Amniotic stem cell (primary cell): ENCODE measurements at places on chromosomes 12 and 14.

- peak; percentile 49 for DNase-seq
Observed at GRCh38 chr14:24734917-24735500, 101.0 kb upstream of the GZMB start.

DNA sequence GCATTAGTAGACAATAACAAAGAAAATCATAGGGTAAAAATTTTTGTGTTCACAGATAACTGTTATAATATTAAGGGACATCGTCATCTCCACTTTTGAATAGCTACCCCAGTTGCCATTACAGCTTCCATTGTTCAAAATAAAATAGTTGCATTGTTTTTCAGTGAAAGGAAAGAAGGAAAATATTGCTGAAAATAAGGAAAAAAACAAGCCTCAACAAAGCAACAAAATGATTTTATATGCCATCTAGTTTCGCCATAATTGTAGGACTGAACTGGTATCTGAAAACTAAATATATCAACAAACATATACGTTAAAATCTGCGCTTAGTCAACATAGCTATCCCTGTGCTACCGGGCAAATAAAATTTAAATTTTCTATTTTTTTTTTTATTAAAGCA is 3.3 kb downstream of the CDK17 start:
- no peak for DNase-seq

DNA sequence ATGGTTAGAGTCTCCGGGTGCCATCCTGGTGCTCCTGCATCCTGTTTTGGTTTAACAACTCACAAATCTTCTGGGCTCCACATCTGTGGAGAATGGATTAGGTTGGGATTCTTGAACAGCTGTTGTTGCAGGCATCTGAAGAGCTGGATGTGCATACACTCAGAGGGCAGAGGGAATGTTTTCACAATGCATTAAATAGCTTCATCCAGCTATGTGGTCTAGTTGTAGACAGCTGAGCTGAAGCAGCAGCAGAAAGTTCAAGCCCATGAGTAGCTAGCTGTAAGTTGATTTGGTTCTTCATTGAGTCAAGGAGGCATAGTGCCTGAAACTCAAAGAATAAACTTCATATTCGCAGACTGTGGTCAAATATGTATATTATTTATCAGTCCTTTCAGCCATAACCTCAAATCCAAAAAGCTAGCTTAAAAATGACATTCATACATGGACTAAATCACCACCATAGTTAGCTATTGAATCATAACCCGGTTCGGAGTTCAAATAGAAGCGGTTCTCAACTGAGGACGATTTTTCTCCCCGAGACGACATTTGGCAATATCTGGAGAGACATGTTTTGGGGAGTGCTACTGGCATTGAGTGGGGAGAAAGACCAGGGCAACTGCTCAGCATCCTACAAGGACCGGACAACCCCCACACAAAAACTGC is 858 bp upstream of the ANKRD13A start:
- DNase-seq: no peak

DNA sequence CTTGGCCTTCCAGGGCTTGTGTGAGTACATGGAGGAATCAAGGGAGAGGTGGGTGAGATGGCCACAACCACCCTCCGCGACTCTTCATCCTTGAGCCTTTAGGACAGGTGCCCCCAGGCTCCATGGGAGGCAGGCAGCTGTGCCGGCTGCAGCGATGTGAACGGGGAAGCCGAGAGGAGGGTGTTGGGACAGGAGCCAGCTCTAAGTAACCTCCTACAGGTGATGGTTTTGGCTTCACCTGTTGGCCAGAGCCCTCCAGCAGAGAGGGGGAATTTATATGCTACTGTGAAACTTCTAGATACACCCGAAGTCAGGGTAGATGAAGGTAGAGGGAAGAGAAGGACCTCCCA is 132.2 kb upstream of the HIF1A start:
- DNase-seq: no peak

GRCh38 chr12:40208707-40209446 is 15.9 kb upstream of the LRRK2 start:
- DNase-seq: no peak
